ENCODE measurements at places on chromosomes 4 and X.

GRCh38 chr4:121800638-121800960, 524 bp upstream of the EXOSC9 start:
- DNase-seq = no peak

GRCh38 chr4:112403101-112403945, 106.2 kb downstream of the ALPK1 start:
- DNase-seq = no peak

- no peak for DNase-seq
These were observed 13.8 kb downstream of the NEXMIF start for GRCh38 chrX:74911494-74911893.

DNA sequence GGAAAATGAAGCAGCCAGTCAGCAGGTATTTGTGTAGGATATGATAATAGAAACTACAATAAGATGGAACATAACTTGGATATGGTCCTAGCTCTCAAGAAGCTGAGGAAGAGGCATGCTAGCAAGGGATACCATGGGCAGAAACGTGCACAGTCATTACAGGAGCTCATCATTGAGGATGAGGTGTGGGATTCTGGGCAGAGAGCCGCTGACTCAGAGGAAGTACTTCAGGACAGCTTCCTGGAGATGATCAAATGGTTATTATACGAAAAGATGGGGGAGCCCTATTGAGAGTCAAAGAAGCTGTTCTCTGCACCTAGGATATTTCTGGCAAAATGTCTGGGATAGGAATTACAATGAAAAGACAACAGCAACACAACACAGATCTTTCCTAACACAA, 116.0 kb upstream of the PDE5A start:
- DNase-seq = no peak

- no peak for DNase-seq
These were observed 22.6 kb upstream of the EGF start for GRCh38 chr4:109890076-109890475.

- no peak for DNase-seq
These were observed 171.4 kb downstream of the SH3KBP1 start for GRCh38 chrX:19715711-19716638.
